ENCODE measurements at places on chromosomes 3 and 15. TPM values are rescaled to one million over a fixed set of nuclear protein-coding genes. Genes with fewer than 3 reads are reported as not detected.

SPPL2A gene
- total RNA-seq = 108 TPM

ANKRD63 gene
- not detected for total RNA-seq

DUOXA1 gene
- total RNA-seq = not detected

GRAMD1C gene
- 7.6 TPM for total RNA-seq

ALDH1A2 gene
- total RNA-seq = 10.9 TPM

COLQ gene
- total RNA-seq = 0.75 TPM

ADGRG7 gene
- total RNA-seq = 1.1 TPM

CCR3 gene
- not detected for total RNA-seq

LSMEM2 gene
- total RNA-seq = not detected

SLC38A3 gene
- not detected for total RNA-seq

HIGD2B gene
- total RNA-seq = not detected

ZBTB20 gene
- total RNA-seq = 17.4 TPM

MUSTN1 gene
- 0.50 TPM for total RNA-seq

FBXO40 gene
- total RNA-seq = under 0.01 TPM

PAQR5 gene
- 1.5 TPM for total RNA-seq

GASK1A gene
- 2.2 TPM for total RNA-seq

TMEM207 gene
- not detected for total RNA-seq

ALDH1L1 gene
- total RNA-seq = 0.25 TPM

ATXN7 gene
- total RNA-seq = 11.9 TPM

PLAAT1 gene
- total RNA-seq = 0.66 TPM

INKA1 gene
- 5.4 TPM for total RNA-seq

GCSAM gene
- total RNA-seq = not detected

ONECUT1 gene
- 0.12 TPM for total RNA-seq

GCNT3 gene
- 0.37 TPM for total RNA-seq

CYP1A2 gene
- total RNA-seq = not detected

MYEF2 gene
- 16.6 TPM for total RNA-seq

DAZL gene
- not detected for total RNA-seq

CFAP100 gene
- not detected for total RNA-seq

DGKG gene
- 6.3 TPM for total RNA-seq

SLC24A5 gene
- total RNA-seq = not detected

C2CD4A gene
- total RNA-seq = 0.12 TPM

NANOGP8 gene
- total RNA-seq = not detected

PATL2 gene
- 0.62 TPM for total RNA-seq

PPP1R14D gene
- total RNA-seq = not detected

LMAN1L gene
- not detected for total RNA-seq

FGF12 gene
- total RNA-seq = 0.22 TPM

IL16 gene
- 0.22 TPM for total RNA-seq

SAXO2 gene
- total RNA-seq = 0.22 TPM

NSUN3 gene
- 13.6 TPM for total RNA-seq

SLCO2A1 gene
- total RNA-seq = under 0.01 TPM

CLDN16 gene
- total RNA-seq = not detected

GPD1L gene
- total RNA-seq = 11.6 TPM

SLC2A2 gene
- not detected for total RNA-seq

C3orf22 gene
- total RNA-seq = not detected

PRTG gene
- total RNA-seq = 1.5 TPM

CACNA1D gene
- total RNA-seq = 0.33 TPM

SLC6A11 gene
- total RNA-seq = not detected
